ENCODE measurements at places on chromosomes 13 and 19. TPM values are rescaled to one million over a fixed set of nuclear protein-coding genes. Genes with fewer than 3 reads are reported as not detected.

DNA sequence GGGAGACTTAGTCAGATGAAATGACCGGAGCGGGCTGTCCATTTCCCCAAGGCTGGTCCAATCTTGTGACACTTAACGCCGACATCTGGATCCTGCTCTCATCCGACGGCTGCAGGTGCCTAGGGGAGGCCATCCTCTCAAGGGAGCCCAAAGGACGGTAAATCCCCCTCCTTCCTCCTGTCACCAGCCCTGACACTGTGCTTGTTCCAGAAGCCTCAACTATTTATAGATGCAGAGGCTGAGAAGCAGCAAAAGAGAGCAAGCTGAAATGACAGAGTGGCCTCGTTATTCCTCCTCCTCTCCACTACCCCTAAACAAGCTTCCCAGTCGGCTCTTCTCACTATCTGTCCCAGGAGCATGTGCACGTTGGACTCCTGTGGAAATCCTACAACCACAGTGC is 533.7 kb downstream of the LIG4 start:
- DNase-seq: no peak
- H3K36me3 ChIP-seq: no peaks in the 10 kb centered on the region
- H3K4me1 ChIP-seq: no peaks in the 10 kb centered on the region
- H3K27me3 ChIP-seq: no peaks in the 10 kb centered on the region

DNA sequence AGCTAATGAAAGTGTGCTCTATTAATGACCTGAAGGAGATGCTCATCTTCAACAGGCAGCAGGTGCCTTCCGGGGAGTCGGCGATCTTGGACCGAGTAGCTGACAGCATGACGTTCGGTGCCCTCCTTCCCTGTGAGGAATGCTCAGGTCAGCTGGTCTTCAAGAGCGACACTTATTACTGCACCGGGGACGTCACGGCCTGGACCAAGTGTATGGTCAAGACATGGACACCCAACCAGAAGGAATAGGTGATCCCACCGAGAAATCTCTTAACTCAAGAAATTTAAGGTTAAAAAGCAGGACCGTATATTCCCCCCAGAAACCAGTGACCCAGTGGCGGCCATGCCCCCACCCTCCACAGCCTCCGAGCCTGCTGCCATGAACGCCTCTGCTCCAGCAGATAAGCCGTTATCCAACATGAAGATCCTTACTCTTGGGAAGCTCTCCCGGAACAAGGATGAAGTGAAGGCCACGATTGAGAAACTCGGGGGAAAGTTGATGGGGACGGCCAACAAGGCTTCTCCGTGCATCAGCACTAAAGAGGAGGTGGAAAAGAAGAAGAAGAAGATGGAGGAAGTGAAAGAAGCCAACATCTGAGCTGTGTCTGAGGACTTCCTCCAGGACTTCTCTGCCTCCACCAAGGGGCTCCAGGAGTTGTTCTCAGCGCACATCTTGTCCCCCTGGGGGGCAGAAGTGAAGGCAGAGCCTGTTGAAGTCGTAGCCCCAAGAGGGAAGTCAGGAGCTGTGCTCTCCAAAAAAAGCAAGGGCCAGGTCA is 22.8 kb upstream of the ANKRD10 start:
- no peaks in the 10 kb centered on the region for H3K4me1 ChIP-seq
- H3K27me3 ChIP-seq: no peaks in the 10 kb centered on the region
- no peaks in the 10 kb centered on the region for H3K36me3 ChIP-seq
- H3K27ac ChIP-seq: no peak overlapping the region

DNA sequence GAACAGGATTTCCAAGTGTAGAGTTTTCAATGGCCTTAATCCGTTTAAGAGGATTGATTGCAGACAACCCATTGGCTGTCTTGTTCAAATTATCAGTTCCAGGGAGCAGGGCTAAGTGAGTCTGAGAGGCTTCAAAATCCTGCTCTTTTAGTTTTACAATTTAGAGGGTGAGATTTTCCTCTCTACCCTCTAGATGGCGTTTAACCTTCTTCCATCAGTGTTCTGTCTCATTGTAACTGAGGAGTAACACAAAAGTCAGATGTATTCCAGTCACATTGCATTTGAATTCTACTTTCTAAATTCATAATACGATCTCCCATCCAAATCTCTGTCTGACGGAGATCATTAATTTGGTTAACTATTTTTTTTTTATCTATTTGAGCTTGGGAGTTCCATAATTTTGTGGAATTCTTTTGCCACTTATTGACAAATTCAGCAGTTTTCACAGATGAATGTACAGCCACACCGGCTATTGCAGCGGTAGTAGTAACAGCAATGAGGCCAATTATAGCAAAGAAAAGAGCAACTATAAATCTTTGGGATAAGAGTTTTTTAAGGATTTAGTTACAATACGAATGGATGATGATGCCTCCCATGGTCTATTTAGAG is 7.8 kb upstream of the C19orf84 start:
- peaks cover 4% of the 10 kb centered on the region for H3K4me1 ChIP-seq
- no peaks in the 10 kb centered on the region for H3K27me3 ChIP-seq
- no peak overlapping the region for H3K4me3 ChIP-seq
- H3K27ac ChIP-seq: no peak overlapping the region

DNA sequence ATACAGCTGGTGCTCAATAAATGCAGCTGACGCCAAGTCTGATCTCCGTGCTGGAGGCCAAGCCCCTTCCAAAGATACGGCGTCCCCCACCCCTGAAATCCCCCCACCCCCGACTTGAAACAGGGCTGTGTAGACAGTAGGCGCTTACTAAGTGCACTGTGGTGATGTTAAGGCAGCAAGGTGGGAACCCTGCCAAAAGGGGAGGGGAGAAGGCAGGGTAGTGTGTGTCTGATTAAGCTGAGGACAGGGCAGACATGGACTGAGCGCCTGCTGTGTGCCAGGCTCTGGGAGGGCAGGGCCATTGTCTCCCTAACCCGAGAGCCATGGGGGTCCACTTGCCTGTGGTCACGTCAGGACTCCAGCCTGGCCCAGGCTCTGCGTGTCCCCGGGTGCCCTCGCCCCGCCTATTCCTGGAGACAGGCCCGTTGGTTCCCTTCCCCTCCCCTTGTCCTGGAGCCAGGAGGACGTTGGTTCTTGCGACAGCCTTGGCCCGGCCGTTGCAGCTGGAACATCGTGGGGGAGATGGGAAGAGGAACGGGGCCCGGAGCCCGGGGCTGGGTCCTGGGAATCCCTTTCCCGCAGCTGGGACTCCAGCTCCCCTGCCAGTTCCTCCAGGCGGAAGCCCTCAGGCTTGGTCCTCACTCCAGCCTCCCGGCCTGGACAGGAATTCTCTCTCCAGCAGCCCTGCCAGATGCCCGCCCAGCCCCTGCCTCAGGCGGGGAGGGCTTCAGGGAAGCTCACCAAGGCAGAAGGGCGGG is 1.7 kb upstream of the ELANE start:
- H3K27me3 ChIP-seq: peaks cover 7% of the 10 kb centered on the region
- peaks cover 11% of the 10 kb centered on the region for H3K4me1 ChIP-seq
- peak overlapping the region; percentile 48 for H3K4me3 ChIP-seq
- H3K27ac ChIP-seq: peak overlapping the region; percentile 19
- H3K36me3 ChIP-seq: no peaks in the 10 kb centered on the region

- H3K36me3 ChIP-seq: no peaks in the 10 kb centered on the region
- no peaks in the 10 kb centered on the region for H3K4me1 ChIP-seq
- H3K27me3 ChIP-seq: no peaks in the 10 kb centered on the region
These were observed 105.4 kb downstream of the WDFY2 start for GRCh38 chr13:51689663-51689996.

GRCh38 chr13:40024204-40024966 is 368.9 kb downstream of the COG6 start:
- DNase-seq: no peak
- no peak overlapping the region for H3K4me3 ChIP-seq
- H3K27me3 ChIP-seq: no peaks in the 10 kb centered on the region
- H3K27ac ChIP-seq: no peak overlapping the region
- no peaks in the 10 kb centered on the region for H3K36me3 ChIP-seq

GRCh38 chr13:71870100-71870499 is 3.1 kb upstream of the DACH1 start:
- peaks cover 17% of the 10 kb centered on the region for H3K4me1 ChIP-seq
- no peaks in the 10 kb centered on the region for H3K27me3 ChIP-seq
- no peak overlapping the region for H3K27ac ChIP-seq
- H3K36me3 ChIP-seq: no peaks in the 10 kb centered on the region
- no peak overlapping the region for H3K4me3 ChIP-seq

DNA sequence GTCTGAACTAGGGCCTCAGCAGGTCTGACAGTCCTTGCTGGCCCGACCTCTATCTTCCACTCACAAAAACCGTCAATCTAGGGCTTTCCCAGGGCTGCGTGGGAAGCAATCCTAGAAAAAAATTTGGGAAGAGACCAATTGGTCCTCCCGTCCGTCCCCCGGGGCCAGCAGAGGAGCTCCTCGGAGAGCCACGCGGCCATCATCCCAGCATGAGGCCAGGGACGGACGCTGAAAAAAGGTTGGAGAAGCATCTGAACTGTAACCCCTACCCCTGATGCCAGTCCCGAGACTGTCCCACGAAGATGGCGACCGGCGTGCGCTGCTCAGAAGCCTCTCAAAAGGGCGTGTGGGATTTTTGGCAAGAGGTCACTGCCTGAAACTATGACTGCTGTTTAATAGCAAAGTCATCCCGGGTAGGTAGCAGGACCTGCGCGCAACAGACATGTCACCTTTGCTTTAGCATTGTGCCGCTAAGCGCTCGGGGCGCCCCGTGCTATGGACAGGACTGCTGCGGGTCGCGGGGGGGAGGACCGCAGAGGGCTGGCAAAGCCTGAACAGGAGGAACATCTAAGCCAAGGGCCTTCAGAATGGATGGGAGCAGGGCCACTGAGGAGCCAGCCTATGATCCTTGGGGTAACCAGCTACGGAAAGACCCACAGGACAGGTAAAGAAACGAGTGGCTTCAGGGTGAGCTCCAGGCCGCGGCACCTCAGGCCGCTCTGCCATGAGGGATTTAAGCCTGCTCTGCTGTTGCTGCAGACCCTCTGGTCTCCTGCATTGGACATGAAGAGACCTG is 10.6 kb downstream of the AKAP8 start:
- peaks cover 80% of the 10 kb centered on the region for H3K36me3 ChIP-seq
- H3K4me1 ChIP-seq: peaks cover 9% of the 10 kb centered on the region
- no peak overlapping the region for H3K27ac ChIP-seq
- H3K4me3 ChIP-seq: no peak overlapping the region

GRCh38 chr13:89900104-89900765 is 1447.3 kb upstream of the MIR17HG start:
- H3K36me3 ChIP-seq: no peaks in the 10 kb centered on the region
- no peak for DNase-seq
- H3K4me1 ChIP-seq: no peaks in the 10 kb centered on the region
- no peak overlapping the region for H3K27ac ChIP-seq

GRCh38 chr19:3981736-3982681 is 3.3 kb downstream of the EEF2 start:
- DNase-seq: no peak
- no peak overlapping the region for H3K27ac ChIP-seq
- H3K36me3 ChIP-seq: peaks cover 69% of the 10 kb centered on the region

GRCh38 chr13:34951528-34951927 is 9.5 kb downstream of the NBEA start:
- no peak overlapping the region for H3K27ac ChIP-seq
- no peaks in the 10 kb centered on the region for H3K4me1 ChIP-seq
- H3K4me3 ChIP-seq: no peak overlapping the region
- DNase-seq: no peak

- no peak overlapping the region for H3K4me3 ChIP-seq
- H3K27me3 ChIP-seq: no peaks in the 10 kb centered on the region
- H3K27ac ChIP-seq: no peak overlapping the region
- no peaks in the 10 kb centered on the region for H3K4me1 ChIP-seq
These were observed 16.1 kb upstream of the SLC15A1 start for GRCh38 chr13:98768522-98768921.

DNA sequence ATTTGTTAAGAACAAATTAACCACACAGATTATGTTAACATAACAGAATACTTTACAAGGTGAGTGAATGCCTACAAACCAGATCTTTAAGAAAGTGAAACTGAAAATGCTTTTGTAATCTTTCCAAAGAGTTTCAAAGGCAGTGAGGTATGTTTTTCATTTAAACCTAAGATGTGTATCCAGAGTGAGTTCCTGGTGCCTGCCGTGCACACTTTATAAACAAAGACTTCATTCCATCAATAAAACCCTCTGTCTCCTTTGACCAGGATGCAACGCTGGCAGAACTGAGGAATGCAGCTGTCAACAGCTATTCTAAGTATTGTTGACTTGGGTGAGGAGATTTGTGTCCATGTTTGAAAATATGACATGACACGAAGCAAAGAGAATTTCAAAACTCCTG is 344.6 kb downstream of the DNAJC15 start:
- DNase-seq: no peak
- no peak overlapping the region for H3K27ac ChIP-seq
- H3K36me3 ChIP-seq: no peaks in the 10 kb centered on the region
- H3K27me3 ChIP-seq: no peaks in the 10 kb centered on the region
- H3K4me3 ChIP-seq: peak overlapping the region; percentile 56

DNA sequence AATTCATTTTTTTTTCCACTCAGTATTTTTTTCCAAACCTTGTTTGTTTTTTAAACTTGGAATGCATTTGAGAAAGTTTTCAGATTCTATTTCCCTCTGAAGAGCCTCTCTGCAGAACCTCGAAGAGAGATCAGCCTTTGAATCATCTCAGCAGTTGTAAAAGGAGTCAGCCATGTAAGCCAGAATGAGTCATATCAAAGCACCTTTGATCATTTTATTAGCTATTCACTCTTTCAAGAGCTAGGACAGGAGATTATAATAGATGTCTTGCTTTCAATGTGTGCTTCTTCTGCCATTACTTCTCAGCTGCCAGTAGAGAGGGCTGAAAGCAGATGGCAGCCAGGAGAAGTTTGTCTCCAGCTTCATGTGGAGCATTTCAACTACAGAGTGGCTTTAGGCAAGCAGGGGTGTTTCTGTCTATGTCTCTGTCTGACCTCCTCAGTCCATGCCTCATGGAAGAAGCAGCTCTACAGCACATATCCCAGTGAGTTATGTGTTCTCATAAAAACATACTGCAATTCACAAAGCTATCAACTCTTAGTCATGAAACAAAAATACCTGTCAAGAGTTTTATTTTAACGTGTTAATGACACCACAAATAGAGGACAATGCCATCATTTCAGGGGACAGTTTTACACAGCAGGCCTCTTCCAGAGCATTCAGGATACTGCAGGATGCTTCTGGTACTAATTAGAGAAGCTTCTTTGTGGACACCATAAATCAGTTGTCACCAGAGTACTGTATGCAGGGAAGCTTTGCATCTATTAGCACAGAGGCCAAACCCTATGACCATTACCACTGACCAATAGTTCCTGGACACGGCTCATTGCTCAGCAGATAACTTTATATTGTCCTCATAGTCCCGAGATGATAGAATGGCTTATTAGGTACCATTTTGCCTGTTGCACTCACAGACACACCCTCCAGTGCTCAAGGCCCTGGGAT is 94.3 kb downstream of the NHLRC3 start:
- H3K36me3 ChIP-seq: no peaks in the 10 kb centered on the region
- H3K4me3 ChIP-seq: no peak overlapping the region
- no peaks in the 10 kb centered on the region for H3K27me3 ChIP-seq
- DNase-seq: no peak

ZSCAN5A gene
- 7.3 TPM for total RNA-seq

FLT3 gene
- 0.81 TPM for total RNA-seq

IGFLR1 gene
- total RNA-seq: 13.1 TPM

LHB gene
- total RNA-seq: not detected

RGCC gene
- 134 TPM for total RNA-seq

OR7A5 gene
- total RNA-seq: not detected

CCL25 gene
- not detected for total RNA-seq

LYPD3 gene
- not detected for total RNA-seq

PSENEN gene
- 30.1 TPM for total RNA-seq

Data from thoracic aorta (tissue), 2 donors.